Suppressor macrophage treated with lipopolysaccharide for 4 hours (primary cell): ENCODE measurements at places on chromosomes 5 and 9.
A peak's percentile ranks its signal among the peaks of the same experiment; 100 is the strongest.

DNA sequence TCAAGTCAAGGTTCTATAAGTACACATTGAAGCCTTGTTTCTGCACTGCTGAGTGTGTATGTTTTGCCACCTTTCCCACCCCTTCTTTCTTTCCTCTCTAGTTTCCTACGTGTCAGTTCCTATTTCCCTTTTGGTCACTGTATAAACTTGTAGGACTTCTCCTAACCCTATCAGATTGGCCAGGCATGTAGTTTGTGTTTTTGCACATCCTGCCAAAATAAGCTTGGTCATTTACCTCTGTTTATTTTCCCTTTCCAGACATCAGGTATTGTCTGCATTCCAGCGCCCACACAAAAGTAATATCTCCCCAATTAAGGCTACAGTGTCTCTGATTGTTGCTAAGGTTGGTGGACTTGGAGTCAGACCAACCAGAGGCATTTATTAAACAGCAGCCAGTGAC is 252.9 kb upstream of the MPDZ start:
- no peak for DNase-seq

DNA sequence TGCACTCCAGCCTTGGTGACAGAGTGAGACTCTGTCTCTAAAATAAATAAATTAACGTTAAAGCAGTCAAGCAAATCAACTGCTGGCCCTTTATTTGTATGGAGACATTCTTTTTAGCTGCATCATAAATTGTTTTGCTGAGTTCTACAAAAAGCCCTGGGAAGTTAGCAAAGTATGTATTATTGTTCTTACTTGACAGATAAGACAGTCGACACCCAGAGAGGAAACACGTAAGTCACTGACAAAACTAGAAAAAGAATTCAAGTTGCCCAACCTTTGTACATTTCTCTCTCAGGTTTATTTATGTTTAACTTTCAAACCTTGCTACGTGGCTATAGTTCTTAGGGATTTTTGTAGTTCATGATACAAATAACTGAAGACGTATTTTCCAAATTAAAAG is 40.4 kb upstream of the MACIR start:
- DNase-seq = no peak

DNA sequence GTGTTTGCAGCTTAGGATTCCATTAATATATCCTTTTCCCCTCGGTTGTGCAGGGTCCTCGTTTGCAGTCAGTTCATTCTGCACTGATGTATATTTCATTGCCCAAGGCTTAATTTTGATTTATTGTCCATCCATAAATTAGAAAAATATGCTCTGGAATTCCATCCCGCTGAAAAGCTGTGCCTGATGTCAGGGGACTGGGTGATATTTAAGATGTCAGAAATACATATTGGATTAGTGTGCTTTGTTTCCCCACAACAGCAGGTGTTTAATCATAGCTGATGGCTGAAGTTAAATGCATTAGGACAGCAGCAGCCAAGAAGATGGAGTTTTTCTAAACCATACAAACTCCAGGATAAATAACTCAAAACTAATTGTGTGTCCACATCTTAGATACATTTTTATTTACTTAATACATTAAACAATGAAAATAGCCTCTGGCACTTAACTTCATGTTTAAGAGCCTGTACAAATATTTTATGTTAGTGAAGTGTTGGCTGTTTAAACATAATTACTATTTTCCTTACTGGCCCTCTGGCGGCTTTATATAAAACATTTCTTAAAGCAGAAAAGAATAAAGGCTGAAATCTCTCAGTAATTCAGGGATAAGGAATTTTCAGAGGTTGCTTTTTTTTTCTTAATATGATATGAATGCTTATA is 170.4 kb upstream of the TBCA start:
- no peak for DNase-seq

DNA sequence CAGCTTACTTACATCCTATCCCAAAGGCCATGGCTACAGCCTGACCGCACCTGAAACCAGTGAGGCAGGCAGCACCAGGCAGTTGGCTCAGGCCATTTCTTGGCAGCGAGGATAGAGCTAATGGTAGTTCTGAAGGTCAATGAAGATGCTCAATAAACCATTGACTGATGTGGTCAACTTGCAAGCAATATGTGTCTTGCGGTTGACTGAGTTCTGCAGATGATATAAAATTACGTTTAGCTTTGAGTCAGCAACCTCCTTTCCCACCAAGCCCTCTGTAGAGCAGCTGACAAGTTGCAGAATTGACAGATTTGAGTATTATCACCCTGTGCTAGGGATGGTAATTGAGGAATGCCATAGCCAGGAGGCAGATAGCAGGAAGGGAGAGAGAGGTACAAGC is 189.0 kb upstream of the PUM3 start:
- no peak for DNase-seq

- no peak for DNase-seq
Observed at GRCh38 chr5:107467137-107467932, 203.4 kb downstream of the EFNA5 start.

- no peak for DNase-seq
Observed at GRCh38 chr5:171701100-171701541, 84.5 kb upstream of the SMIM23 start.

DNA sequence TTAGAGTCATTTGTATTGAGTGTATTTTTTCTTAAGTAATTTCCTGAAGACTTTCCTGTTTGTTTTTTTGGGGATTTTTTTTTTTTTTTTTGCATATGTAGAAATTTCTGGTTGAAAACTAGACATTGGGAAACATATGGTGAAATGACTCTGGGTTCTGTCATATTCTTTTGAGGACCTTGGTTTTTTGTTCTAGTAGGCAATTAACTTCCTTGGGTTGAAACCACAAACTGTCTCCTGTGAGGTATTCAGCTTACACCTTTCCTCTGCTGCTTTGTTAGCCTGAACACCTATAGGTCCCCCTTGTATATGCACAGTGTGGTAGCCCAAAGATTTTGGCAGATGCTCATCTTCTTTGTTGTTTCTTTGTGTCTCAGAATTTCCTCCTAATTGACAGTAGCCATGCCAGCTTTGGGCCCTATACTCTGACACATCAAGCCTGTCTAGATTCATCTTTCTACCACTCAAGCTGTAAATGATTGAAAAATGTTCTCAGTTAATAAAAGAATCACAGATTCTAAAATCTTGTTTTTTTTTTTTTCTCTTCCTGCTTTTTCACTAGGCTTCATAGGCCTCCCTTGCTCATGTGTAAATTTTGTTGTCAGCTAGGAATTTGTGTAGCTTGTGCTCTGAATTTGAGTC is 140.6 kb downstream of the COMMD10 start:
- DNase-seq = peak; percentile 22
